Activated naive CD4-positive, alpha-beta T cell treated with Interleukin-2 at 50 U/mL for 16 hours (primary cell): ENCODE measurements at places on chromosomes 4 and X.

GRCh38 chr4:3523628-3524221, 8.5 kb downstream of the LRPAP1 start:
- no peak for DNase-seq

DNA sequence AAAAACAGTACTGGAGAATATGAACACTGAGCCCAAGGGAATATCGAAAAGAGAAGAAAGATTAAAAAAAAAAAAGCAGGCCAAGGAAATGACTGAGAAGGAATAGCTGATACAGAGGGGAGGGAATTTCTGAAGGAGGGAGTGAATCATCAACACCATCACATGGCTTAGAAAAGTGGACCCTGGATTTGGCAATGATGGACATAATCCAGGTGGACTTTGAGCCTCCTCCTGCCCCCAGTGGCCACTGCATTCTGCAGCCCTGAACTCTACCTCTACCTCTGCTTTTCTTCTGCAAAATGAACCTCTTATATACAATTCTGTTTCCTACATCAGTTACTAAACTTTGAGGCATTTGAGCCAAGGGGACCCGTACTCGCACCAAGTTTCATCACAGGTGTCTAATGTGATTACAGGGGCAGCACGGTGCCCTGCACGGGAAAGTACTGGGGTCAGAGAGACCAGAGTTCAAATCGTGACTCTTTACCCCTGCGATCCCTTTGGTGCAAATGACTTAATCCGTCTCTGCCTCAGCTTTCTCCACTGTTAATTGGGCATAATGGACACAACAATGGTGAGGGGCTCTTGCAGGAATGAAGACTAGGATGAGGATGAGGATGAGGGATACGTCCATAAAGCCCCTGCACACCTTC, 1.1 kb downstream of the OCIAD2 start:
- DNase-seq: no peak

DNA sequence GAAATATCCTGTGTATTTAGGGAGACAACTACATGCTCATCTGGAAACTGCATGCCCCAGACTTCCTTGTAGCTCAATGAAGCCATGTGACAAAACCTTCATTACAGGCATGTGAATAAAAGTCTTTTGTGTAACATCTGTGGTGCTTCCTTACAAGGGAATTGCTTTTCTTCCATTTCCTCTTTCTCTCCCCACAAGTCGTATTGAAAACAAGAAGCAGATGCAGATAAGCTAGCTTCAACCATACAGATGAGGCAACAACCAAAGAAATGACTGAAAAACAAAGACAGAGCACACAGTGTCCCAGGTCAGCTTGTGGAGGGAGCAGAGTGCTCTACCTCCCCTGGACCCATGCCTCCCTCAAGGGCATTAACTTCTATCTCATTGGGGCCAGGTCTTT, 115.8 kb upstream of the INPP4B start:
- no peak for DNase-seq

- DNase-seq: no peak
Measured at GRCh38 chr4:10239982-10240654, 123.5 kb upstream of the WDR1 start.

- DNase-seq: no peak
Measured at GRCh38 chr4:76954489-76954888, 4.9 kb downstream of the SEPTIN11 start.

GRCh38 chr4:25810461-25811373, 52.1 kb downstream of the SEL1L3 start:
- DNase-seq: no peak

DNA sequence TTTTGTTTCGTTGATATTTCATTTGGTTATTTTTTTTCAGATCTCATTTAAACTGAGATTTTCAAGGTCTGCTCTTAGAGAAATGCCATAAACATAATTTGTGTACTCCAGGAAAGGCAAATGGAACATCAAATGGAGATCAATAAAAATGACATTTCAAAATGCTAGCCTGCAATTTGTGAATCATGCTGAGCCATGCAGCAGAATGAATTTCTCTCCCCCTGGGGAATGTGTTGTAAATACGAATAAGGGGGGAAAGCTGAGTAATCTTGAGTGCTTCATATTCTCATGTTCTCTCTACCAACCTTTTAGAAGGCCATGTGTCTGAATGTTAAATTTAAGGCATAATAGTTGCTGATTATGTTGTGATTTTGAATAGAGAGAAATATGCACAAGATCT, 7.8 kb downstream of the ZCCHC4 start:
- no peak for DNase-seq

DNA sequence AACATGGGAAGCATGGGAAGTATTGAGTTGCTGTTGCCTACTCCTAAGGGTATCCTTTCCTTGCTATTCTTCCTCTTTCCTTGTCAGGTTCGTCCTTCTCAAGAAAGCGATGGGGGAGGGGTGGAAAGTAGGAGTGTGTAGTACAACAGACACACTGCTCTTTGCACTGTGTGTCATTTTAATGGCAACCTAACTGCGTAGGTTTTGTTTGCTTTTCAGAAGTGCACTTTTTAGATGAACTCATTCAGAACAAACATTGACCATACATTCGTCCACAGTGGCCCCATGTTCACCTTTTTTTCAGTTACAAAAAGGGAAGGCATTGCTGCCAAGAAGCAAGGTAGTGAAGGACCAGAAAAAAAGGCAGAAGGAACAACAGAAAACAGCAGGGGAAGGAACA, 10.2 kb upstream of the YIPF6 start:
- no peak for DNase-seq

DNA sequence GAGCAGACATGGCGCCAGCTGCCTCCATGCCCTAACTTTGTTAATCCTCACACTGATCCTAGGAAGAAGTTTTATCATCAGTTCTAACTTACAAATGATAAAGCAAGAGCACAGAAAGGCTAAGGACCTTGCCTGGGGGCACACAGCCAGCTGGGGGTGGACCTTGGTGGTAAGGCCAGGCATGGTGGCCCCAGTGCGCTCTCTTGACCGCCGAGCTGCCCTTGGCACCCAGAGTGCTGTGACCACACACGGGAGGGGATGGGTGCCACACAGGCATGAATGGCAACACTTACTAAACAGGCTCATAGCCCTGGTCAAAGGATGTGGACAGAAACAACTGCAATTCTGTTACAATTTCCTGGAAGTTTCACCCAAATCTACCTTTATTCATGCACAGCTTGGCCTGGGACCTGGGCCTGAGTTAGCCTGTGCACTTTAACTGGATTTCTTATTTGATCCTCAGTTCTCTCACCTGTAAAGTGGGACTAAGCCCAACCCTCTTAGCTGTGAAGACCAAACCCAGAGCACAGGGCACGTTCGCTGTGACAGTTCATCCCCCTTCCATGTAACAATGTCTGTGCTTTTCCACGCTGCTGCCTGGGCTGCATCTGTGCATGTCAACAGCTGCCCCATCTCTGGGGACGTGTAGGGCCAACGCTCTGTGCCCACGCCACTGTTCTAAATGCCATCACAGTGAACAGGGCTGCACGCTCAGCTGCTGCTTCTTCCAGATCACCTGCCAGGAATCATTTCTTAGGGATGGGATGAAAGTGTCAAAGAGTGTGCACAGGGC, 44.8 kb downstream of the ACOX3 start:
- no peak for DNase-seq

DNA sequence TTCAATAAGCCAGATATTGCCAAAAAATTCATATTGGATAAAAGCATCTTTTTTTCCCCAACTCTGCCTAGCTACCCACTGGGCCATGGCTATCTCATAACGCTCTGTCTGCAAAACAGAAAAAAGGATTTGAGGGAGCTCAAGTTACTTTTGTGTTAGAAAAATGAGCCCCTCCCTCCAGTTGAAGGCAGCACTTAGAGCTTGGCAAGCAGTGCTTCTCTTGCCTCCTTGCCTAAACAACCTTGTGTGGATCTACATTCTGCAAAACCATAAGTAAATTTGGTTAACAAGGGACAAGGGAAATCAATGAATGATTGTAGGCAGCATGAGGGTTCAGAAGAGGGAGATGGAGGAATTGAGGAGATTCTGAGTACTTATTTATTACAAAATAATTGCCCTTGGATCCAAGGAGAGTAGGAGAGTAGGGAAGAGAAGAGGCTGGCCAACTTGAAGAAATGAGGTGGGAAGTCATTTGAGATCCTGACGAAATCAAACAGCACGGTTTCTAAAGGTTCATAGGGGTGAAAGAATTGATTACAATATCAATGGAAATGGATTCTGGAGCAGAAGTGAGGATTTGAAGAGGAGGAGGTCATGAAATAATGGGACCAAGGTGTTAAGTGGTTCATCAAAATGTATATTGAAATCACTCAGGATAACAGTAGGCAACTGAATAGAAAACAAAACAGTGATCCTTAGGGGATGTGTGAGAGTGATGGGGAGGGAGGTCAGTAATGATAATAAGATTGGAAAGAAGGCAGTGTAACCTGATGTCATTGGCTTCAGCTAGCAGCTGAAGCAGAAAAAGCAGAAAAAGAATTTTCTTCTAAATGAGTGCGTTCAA, 434.8 kb upstream of the IGFBP7 start:
- no peak for DNase-seq

- DNase-seq: no peak
Measured at GRCh38 chr4:128307123-128307571, 19.5 kb upstream of the PGRMC2 start.

DNA sequence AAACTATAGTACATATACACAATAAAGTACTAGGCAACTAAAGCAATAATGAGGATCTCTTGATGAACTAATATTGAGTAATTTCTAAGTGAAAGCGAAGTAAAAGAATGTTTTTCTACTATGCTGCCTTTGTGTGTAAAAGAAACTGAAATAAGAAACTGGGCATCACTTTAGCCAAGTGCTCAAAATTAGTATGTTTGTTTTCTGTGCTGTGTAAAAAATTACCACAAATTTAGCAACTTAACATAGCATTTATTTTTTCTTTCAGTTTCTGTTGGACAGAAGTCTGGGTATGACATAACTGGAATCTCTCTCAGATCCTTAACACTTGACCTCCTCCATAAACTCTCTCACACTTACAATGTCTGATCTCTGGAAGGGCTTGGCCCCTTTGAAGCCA, 687.1 kb upstream of the MAGEB2 start:
- no peak for DNase-seq

- DNase-seq: no peak
Measured at GRCh38 chr4:112526061-112526460, 10.1 kb upstream of the NEUROG2 start.

GRCh38 chr4:53633608-53634007, 42.3 kb upstream of the LNX1 start:
- no peak for DNase-seq

- DNase-seq: no peak
Measured at GRCh38 chrX:24117258-24117657, 32.3 kb upstream of the ZFX start.

- DNase-seq: no peak
Measured at GRCh38 chr4:72489267-72489666, 79.8 kb downstream of the ADAMTS3 start.

GRCh38 chr4:150609131-150609530, 27.2 kb downstream of the MAB21L2 start:
- DNase-seq: no peak

- no peak for DNase-seq
Measured at GRCh38 chr4:108383157-108383556, 214.4 kb upstream of the LEF1 start.

GRCh38 chrX:69365349-69365748, 138.8 kb upstream of the NALF2 start:
- no peak for DNase-seq

DNA sequence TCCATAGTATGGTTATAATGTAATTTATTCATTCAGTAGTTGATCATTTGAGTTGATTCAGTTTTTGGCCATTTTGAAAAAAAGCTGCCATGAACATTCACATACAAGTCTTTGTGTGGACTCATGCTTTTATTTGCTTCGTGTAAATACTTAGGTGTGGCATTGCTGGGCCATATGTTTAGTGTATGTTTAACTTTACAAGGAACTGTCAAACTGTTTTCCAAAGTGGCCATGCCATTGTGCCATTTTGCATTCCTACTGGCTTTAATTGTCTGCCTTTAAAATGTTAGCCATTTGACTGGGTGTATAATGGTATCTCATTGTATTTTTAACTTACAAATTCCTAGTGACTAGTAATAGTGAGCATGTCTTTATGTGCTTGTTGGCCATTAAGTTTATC, 8.8 kb downstream of the MTM1 start:
- no peak for DNase-seq

DNA sequence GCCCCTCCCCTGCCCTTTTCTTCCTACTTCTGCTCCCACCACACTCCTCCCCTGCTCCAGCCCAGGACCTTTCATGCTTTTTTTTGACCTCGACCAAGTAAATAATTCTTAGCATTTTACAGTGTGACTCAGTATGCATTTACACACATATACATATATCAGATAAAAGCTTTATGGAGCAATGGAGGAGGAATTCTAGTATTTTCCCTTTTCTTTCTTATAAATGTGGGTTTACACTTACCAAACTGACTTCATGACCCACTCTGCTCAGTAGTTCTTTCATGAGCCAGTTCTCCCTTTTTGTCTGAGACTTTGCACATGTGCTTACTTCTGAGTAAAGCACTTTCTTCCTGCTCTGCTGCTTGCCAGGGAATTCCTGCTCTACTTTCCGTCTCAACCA, 111.8 kb upstream of the H2AZ1 start:
- DNase-seq: no peak

DNA sequence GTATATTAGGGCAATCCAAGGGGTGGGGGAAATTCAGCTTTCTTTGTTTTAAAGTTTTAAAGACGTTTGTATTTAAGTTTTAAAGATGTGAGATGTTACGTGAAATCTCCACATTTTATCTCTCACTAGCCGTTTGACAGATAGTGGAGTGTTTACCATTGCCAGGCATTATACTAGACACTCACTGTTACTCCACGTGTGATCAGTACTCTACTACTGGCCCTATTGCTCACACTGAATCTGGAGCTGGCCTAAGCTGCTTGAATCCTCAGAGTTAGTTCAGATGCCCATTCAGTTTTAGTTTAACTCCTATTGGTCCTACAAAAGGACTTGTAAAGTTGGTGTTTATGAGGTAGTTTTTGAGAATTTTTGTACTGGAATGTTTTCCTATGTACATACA, 4.5 kb downstream of the ADAD1 start:
- no peak for DNase-seq

GRCh38 chr4:67934628-67935027, 28.7 kb downstream of the TMPRSS11A start:
- DNase-seq: no peak

GRCh38 chr4:159902648-159903047, 799.8 kb downstream of the RAPGEF2 start:
- DNase-seq: no peak

DNA sequence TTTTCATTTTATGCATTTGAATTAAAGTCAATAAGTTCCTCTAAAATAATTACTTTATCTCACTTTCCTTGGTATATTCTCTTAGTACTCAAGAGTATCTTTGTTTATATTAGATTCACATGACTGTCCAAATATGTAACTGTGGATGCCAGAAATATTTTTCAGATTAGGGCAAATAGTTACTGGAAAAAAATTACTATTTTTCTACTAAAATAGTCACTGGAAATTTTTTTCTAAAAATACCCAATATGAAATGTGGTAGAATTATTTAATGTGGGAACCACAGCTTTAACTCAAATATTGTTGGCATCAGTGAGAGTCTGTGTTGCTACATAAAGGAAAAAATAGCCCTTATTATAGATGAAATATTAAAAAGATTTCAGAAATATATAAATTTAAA, 70.4 kb upstream of the NMU start:
- no peak for DNase-seq

- DNase-seq: no peak
Measured at GRCh38 chr4:15893962-15894361, 44.6 kb downstream of the FGFBP1 start.
